Myocyte (in vitro differentiated cells): ENCODE measurements at places on chromosomes 7 and 10. TPM values are rescaled to one million over a fixed set of nuclear protein-coding genes. Genes with fewer than 3 reads are reported as not detected.

Gene NANOS1
- total RNA-seq: 3.2 and 5.1 TPM in 2 replicates

Gene LRRC18
- not detected in 2 replicates for total RNA-seq

Gene PLEKHS1
- total RNA-seq: not detected in 2 replicates

Gene KCNIP2
- total RNA-seq: 0.45 and 0.83 TPM in 2 replicates

Gene ACSM6
- not detected in 2 replicates for total RNA-seq

Gene ASZ1
- total RNA-seq: not detected in 2 replicates

Gene FAM24B
- total RNA-seq: 5.0 and 10.1 TPM in 2 replicates
